ENCODE measurements at places on chromosomes 5 and 9.

DNA sequence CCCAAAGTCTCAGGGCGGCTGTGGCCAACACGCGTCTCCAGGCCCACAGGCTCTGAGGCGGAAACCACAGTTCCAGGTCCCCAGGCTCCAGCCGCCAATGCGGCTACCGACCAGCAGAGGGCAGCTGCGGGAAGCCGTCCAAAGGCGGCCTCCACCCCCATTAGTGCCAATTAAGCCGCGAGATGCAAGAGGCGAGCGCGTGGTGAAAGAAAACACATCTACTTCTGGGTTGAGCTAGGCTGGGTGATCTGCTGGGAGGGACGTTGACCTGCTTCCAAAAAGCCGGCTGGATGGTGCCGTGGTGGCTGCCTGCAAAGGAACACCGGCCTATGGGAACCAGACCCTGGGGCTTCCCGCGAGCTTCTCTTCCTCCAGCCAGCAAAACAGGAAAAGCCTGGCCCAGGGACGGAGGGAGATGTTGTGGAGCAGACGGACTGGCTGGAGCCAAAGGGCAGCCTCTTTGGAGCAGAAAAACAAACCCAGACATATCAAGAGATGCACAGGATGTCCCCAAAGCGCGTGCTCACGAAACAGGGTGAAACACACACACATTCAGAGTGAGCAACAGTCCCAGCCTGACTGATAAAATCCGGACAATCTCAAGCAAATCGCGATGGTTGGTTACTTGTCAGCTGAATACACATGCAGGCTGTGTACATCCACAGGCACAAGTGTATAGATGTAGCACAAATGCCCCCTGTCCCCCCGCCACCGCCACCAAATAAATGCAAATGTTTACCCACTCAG is 187.1 kb upstream of the BRINP1 start:
- DNase-seq, result no peak

DNA sequence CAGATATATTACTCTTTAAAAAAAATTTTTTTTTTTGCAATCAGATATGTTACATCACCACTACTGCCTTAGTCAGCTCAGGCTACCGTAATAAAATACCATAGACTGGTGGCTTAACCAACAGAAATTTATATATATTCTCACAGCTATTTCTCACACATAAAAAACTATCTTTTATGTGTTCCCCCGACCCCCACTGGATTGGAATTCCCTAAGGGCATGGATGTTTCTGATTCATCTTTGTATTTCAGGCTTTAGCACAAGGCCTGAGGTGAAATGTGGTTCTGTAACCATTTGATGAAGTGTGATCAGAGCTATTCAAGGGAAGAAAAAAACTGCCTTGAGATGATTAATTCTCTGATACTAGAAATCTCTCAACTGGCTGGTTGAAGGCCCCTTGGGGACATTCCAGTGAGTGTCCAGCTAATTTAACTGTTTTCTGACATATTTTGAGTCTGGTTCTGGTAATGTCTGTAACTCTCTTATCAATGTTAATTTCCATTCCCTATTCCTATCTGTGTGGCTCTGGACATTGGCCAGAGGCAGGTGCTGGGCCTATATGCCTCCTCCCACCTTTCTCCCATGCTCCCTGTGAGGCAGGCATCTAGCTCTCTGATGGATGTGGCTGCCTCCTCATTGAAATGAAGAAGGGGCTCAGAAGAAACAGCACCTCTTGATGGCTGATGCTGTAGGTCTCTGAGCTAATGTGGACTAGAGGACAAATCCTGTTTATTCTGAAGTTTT is 2.5 kb downstream of the CD14 start:
- no peak for DNase-seq

DNA sequence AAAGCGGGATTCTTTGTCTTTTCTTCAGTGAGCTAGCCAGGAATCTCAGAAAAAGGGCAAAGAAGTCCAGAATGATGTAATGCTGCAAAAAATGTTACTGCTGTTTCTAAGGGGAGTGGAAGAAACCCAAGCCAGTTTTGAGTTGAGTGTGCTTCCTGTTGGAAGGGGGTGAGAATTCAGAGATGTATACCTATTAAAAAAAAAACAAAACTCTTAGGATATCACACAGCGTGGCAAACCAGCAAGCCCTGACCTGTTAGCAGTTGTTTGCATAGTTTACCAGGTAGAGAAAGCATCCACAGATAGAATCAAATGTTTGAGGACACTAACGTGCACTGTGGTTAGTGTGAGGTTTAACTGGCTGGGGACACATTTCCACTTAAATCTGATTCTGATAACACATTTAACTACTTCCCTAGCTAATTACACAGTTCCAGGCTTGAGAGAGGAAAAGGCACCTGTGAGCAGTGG is 11.4 kb downstream of the BASP1 start:
- no peak for DNase-seq

- no peak for DNase-seq
Measured at GRCh38 chr5:36301858-36302603, at the start of gene RANBP3L. Gene RANBP3L, minus strand, starts transcription at chr5:36301902. Its CDS starts 486 bp downstream, at chr5:36301416.

DNA sequence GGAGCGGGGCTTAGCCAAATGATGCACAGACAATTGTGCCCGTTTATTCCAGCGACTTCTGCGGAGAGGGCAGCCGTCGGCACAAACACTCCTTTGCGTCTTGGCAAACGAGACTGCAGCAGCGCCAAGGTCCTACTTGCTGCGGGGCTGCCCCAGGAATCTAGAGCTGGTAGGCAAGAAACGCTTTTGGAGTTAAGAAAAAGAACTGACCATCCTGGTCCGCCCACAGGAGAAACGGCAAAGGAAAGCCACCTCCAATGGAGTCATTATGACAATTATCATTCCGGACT is 2.3 kb downstream of the RXFP3 start:
- no peak for DNase-seq

GRCh38 chr5:10427978-10428377 is 13.7 kb upstream of the ROPN1L start:
- DNase-seq, result no peak

DNA sequence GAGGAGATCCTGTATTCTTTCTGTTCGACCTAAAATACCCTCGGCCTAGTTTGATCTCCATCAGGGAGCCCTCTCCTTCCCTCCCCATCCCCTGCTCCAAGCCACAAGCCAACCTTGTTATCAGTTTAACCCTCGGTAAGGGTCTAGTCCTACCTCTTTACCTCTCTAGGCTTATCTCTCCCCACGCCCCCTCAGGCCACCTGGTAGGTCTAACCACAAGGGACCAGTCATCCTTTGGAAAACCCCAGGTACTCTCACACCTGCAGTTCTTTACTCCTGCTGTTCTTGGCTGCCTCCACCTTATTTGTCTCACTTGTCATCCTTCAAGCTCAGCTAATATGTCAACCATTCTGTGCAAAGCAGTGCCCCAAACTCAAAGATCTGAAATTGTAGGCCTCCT is 78.7 kb downstream of the RAD23B start:
- no peak for DNase-seq

DNA sequence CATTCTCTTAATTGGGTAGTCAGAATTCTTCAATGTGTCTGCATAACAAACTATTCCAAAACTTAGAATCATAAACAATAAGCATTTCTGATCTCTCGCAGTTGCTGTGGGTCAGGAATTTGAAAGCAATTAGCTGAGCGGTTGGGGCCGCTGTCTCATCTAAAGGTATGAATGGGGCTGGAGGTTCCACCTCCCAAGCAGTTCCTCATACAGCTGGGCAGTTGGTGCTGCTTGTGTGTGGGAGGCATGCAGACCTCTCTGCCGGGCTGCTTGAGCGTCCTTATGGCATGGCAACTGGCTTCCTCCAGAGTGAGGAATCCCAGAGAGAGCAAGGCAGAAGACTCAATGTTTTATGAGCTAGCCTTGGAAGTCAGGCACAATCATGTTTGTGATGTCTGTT is 30.2 kb upstream of the SEMA4D start:
- no peak for DNase-seq

DNA sequence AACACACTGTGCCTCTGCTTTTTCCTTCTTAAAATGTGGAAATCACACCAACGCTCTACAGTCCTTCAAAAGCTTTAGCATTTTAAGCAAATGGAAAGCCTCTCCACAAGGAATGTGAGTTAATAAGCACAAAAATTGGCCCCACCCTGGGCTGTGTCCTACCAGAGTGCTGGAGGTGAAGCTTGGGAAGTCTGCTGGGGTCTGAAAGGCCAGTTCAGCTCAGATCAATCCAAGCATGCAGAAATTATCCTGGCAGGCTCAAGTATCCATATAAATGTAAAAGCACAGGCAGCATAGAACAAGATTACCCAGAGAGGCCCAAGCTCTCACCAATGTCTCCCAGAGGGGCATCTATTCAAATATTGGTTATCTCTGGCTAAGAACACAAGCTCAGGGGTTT is 98.5 kb downstream of the ESM1 start:
- no peak for DNase-seq

GRCh38 chr5:140076788-140077187 is 33.7 kb upstream of the NRG2 start:
- DNase-seq, result no peak

DNA sequence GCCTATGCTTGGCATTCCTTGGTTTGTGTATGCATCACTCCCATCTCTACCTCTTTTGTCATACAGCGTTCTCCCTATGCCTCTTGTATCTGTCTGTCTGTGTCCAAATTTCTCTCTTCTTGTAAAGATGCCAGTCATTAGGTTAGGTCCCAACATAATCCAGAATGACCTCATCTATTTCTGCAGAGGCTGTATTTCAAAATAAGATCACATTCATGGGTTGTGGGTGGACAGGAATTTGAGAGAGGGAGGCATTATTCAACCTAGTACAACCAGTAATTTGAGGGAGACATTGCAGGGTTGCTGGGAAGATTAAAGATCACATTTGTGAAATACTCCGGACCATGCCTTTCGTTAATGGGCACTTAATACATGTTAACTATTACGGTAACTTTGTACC is 155.0 kb downstream of the MAN2A1 start:
- no peak for DNase-seq

- DNase-seq, result no peak
Measured at GRCh38 chr5:147733075-147733474, 49.5 kb downstream of the JAKMIP2 start.

DNA sequence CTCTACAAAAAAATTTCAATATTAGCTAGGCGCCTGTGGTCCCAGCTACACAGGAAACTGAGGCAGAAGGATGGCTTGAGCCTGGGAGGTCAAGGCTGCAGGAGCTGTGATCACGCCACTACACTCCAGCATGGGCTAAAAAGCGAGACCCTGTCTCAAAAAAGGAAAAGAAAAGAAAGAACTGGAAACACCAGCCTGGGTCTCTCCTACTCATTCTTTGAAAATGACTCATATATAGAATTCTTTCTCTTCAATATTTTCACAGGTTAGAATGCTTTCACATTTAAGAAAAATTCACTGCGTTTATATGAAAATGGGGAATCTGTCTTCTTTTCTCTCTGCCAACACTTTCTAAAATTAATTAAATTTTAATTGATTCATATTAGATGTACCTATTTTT is 115.6 kb downstream of the TRPM6 start:
- no peak for DNase-seq

DNA sequence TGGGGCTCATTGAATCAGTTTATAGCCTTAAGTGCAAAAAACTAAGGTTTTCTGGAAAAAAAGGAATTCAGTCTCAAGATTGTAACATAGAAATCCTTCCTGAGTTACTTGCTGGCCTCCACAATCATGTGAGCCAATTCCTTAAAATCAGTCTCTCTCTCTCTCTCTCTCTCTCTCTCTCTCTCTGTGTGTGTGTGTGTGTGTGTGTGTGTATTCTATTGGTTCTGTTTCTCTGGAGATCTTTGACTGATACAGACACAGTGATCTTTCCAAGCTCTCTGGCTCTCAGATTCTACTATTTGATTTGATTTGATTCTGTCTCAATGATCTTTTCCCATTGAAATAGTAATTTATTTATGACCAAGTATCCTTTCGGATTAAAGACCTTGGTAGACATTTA is 74.6 kb downstream of the CFAP95 start:
- no peak for DNase-seq

DNA sequence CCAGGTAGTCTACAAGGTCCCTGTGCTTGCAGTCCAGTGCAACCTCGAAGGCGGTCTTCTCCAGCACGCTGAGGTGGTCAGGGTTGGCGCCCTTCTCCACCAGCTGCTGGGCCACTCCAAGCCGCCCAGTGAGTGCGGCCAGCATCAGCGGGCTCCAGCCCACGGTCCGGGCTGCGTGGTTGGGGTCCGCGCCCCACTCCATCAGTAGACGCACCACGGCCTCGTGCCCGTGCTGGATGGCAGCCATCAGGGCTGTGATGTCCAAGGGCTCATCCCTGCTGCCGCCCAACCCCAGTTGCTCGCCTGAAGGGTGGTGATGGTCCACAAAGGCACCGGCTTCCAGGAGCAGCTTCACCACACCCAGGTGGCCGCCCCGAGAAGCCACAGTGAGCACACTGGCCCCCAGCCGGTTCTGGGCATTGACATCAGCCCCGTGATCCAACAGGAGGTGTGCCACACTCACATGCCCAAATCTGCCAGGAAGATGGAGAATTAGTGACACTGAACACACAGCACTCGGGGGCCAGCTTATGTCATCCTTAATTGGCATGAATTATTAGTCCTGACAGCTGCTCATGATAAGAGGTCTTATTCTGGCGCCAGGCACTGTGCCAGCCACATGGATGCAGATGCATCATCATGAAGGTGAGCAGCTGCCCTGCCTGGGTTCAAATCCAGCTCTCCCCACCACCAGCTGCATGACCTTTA is 6.1 kb downstream of the ANKS6 start:
- DNase-seq, result no peak

DNA sequence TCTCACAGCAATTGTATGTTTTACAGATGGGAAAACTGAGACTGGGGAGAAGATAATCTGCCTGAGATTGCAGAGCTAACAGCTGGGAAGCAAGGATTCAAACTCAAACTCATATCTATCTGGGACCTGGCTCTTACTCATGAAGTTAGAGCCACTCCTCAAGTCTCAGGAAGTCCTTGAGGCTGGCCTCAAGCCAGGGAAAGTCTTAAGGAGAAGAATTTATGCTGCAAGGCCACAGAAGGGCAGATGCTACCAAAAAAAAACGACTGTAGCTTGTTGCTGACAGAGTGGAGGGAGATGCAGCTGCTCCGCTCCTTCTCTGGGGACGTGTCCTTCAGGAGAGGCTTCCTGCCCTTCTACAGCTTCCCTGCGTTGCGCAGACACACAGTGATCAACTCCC is 39.8 kb downstream of the BARHL1 start:
- no peak for DNase-seq

DNA sequence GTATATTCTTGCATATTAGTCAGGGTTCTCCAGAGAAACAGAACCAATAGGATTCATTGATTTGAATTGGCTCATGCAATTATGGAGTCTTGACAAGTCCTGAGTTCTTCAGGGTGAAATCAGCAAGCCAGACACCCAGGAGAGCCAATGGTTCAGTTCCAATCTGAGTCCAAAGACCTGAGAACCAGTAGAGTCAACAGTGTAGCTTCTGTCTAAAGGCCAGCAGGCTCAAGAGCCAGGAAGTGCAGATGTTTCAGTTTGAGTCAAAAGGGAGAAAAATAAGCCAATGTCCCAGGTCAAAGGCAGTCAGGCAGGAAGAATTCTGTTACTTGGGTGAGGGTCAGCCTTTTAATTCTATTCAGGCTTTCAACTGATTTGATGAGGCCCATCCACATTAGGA is 37.8 kb upstream of the ANKRD34B start:
- DNase-seq, result no peak

- no peak for DNase-seq
Measured at GRCh38 chr5:115524199-115524847, 20.3 kb downstream of the FEM1C start.
